ENCODE measurements at places on chromosomes 2 and 18.

- DNase-seq, result no peak
Measured at GRCh38 chr2:66850376-66850775, 415.5 kb downstream of the MEIS1 start.

- peak; percentile 47 for DNase-seq
Measured at GRCh38 chr2:196314780-196315179, 143.4 kb upstream of the STK17B start.

GRCh38 chr2:42021464-42021863 is 26.4 kb upstream of the PKDCC start:
- peak; percentile 71 for DNase-seq

DNA sequence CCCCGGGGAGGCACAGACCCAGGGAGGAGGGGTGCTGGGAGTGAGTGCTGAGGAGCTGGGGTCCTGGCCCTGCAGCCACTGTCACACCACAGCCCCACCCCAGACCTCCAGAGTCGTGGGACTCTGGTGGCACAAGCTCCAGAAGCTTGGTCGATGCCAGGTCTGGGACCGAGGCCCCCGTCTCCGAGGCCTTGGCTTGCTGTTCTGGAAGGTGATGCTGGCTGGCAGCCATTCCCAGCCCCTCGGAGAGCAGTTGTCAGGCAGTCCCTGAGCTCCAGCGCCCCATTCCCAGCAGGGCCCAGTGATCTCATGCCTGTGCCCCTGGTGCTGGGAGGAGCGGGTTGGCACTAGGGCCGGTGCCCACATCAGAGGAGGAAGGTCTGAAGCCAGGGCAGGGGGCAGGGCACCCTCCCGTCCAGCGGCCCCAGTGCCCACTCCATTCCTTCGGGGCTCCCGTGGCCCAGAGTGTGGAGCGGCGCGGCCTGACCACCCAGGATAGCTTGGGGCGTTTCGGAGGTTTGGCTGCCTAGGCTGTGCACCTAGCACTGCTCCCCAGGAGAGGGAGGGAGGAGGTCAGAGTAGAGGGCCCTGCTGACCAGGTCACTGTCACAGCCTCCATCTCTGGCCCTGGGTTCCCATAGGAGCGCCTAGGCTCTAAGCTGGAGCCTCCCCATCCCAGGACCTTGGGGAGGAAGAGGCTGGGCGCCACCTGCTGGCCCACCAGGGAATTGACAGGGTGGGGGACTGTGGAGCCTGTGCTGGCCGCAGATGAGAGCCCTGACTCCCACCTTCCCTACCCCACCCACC is 16.8 kb upstream of the ALPI start:
- DNase-seq, result peak; percentile 12

DNA sequence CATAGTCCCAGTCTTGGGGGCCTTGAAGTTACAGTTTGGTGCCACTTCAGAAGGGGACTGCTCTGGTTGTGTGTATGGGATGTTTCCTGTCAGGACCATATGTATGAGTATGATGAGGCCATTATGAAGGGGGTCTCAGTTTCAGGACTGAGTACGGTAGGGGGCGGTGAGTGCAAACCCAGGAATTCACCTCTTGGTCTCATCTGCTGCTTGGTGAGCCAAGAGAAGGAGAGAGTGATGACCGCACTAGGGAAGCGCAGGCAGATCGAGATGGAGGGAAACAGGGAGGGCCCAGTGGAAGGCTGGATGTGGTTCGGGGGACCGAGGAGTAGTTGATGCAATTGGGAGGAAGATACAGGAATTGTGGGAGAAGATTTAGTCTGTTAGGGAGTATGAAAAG is 28.5 kb downstream of the DCDC2C start:
- DNase-seq, result no peak

DNA sequence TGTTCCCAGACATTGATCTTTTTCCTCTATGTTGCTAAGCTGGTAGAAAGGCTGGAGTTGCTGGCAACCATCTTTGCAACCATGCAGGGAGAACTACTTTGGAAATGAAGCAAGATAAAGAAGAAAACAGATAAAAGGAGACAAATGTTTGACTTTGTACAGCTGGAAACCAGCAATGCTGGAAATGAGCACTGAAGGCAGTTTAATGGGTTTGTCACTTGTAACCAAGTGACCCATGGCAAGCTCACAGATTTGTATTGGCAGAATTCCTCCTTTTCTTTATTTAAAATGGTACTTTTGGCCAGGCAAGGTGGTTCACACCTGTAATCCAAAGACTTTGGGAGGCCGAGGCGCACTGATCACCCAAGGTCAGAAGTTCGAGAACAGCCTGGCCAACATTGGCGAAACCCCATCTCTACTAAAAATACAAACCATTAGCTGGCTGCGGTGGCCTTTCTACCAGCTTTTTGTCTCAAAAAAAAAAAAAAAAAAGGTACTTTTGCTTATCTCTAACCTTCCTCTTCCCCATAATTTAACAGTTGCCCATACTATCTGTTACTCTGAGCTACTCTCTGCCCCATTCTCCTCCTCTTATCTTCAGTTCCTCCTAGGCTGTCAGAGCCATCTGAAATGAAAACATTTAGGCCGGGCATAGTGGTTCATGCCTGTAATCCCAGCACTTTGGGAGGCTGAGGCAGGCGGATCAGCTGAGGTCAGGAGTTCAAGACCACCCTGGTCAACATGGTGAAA is 2.0 kb upstream of the BOLA3 start:
- no peak for DNase-seq

DNA sequence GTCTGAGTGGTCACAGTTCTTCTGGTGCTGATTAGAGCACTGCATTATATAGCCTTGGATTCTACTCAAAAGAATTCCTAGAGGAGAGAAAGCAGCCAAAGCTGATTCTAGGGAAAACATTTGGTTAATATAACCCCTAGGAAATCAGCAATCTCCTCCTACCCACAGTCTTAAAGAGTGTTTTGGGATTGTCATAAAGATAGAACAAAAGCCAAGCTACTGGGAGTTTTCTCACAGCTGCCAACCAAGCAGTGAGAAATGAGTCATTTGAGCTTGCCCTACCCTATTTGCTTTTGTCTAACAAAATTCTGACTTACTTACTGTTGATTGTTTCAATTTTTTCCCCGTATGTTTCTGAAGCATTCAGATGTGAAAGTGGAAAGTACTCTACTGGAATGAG is 469.3 kb downstream of the PLCL1 start:
- no peak for DNase-seq

DNA sequence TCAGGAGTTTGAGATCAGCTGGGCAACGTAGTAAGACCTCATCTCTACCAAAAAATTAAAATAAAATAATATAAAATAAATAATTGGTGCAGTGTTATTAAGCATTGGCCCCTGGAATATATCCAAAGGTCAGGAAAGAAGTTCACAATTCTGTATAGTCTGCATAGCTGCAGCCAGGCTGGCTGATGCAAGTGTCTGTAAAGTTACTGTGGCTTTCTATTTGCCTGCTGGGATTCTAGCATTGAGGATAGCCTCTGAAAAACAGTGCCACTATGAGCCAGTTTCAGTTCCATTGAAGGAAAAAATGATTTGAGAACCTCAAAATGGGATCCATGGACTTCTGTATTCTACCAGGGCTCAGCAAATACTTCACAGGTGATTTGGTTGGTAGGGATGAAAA is 208.6 kb downstream of the PARD3B start:
- peak; percentile 64 for DNase-seq

DNA sequence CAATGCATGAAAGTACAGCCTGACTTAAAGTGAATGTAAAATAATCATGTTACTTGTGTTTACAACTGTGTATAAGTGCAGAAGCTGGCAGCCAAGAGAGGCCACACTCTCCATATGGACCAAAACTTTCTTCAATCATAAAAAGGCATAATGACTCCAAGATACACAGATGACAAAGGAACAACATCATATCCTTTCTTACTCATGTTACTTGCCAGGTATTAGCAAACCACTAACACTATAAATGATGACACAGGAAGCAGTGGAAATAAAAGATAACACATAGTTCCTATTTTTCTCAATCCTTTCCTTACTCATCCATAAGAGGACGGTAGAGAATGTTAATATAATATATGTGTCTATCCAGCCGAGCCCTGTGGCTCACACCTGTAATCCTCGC is 400.0 kb upstream of the CDH2 start:
- DNase-seq, result no peak

DNA sequence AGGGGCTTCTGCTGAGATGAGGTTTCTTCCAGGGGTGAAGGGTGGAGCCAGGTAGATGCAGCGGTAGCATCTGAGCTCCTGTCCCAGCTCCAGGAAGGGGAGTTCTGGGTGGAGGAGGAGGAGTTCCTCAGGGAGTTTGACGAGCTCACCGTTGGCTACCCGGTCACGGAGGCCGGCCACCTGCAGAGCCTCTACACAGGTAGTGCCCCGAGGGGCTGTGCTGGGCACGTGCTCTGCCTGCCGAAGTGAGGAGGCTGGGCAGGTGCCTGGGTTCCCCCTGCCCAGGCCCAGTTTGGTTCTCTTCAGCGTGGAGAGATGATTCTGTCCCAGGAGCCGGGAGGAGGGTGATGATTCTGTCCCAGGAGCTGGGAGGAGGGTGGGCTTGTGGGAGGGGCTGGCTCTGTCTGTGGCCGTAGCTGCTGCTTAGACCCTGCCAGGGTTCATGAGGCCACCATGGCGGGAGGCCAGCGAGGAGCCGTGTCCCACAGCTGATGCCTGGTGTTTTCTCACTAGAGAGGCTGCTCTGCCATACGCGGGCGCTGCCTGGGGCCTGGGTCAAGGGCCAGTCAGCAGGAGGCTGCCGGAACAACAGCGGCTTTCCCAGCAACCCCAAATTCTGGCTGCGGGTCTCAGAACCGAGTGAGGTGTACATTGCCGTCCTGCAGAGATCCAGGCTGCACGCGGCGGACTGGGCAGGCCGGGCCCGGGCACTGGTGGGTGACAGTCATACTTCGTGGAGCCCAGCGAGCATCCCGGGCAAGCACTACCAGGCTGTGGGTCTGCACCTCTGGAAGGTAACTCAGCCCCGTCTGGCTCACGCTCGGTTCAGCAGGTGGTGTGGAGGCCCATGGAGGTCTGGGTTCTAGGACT is 8.2 kb downstream of the CAPN10 start:
- DNase-seq, result no peak

- DNase-seq, result no peak
Measured at GRCh38 chr2:153873052-153874048, 1.6 kb downstream of the GALNT13 start.

GRCh38 chr18:35739778-35740177 is 158.2 kb downstream of the GALNT1 start:
- DNase-seq, result no peak

- DNase-seq, result no peak
Measured at GRCh38 chr2:48927355-48927754, 171.8 kb upstream of the LHCGR start.

- DNase-seq, result peak; percentile 79
Measured at GRCh38 chr2:71498261-71498701, 44.9 kb downstream of the DYSF start.

DNA sequence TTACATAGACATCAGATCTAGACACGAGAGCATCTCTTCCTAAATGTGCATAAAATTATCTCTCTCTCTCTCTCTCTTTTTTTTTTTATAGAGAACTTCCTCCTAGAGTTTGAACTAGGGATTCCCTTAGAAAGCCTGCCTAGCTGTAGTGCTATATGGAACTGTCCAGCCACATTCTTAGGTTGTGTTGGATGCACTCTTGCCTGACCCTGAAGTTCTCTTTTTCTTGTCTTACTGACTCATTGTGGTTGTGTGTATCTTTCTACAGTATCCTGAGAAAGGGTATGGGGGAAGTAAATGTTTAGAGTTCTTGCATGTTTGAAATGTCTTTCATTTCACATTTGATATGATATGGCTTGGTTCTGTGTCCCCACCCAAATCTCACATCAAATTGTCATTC is 368.2 kb downstream of the CDH2 start:
- DNase-seq, result peak; percentile 30

GRCh38 chr2:197828464-197829135 is 24.2 kb downstream of the PLCL1 start:
- no peak for DNase-seq

GRCh38 chr18:73896685-73897084 is 250.9 kb downstream of the FBXO15 start:
- no peak for DNase-seq

DNA sequence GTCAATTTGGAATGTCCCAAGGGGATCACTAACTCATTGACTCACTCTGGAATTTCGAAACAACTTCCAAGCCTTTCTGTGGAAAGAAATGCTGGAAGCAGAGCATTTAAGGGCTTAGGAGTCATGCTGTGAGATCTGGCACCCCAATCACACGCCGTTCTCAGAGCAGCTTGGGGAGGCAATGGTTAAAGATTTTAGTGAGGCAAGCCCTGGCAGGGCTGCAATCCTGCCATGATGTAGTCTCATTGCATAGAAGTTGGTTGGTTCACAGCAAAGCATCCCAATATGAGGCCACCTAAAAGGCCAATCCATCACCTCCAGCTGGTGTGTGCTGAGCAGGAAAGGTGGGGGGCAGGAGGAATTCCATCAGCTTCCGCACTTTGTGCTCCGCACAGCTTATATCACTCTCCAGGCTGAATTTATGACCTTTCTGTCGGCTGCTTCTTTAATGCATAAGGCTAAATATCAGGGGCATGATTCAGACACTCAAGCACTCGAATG is 1043.9 kb upstream of the POU3F3 start:
- peak; percentile 62 for DNase-seq

DNA sequence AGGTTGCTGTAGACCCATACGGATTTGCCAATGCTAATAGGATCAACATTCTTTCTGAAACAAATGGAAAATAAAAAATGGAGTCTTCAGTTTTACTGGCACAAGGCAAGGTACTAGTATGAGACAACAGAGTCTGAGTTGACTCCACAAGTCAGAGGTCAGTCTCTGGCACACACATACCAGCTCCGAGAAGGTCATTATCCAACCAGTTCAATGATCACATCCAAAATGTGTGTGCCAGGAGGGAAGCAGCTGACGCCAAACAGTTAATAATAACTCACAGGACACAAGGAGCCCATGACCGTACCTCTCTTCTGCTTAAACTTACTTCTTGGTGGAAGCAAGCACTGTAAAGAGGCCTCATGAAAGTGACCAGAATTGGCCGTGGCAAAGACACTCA is 528.6 kb downstream of the ZNF516 start:
- no peak for DNase-seq

DNA sequence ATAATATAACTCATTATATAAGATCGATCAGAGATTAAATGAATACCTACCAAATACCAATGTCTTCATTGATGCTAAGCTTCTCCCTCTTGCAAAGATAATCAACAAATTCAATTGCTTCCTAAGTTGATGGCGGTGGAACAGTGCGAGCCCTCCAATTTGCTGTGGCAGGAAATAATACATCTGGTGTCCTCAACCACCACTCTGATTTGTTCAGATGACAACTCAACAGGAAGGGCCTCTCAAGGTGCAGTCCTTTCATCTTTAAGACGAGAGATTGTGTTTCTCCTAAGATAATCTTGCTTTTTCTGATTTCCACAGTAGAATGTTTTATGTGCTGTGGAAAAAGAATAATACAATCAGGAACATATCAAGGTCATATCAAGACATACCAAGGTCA is 56.6 kb upstream of the IGFBP2 start:
- no peak for DNase-seq

- DNase-seq, result no peak
Measured at GRCh38 chr18:10215446-10215845, 239.0 kb upstream of the APCDD1 start.

- no peak for DNase-seq
Measured at GRCh38 chr2:181310967-181311366, 146.2 kb upstream of the ITGA4 start.

Data from mesenchymal stem cell (in vitro differentiated cells and primary cell).